Naive B cell (primary cell): ENCODE measurements at places on chromosomes 7 and 10. TPM values are rescaled to one million over a fixed set of nuclear protein-coding genes. Genes with fewer than 3 reads are reported as not detected.

CALHM3 gene
- polyA plus RNA-seq: not detected

CRHR2 gene
- polyA plus RNA-seq: not detected

ACBD7 gene
- not detected for polyA plus RNA-seq

IFIT1 gene
- 3.8 TPM for polyA plus RNA-seq

FLNC gene
- not detected for polyA plus RNA-seq

CPVL gene
- 5.5 TPM for polyA plus RNA-seq

TMEM213 gene
- not detected for polyA plus RNA-seq

GPC2 gene
- polyA plus RNA-seq: 0.18 TPM

PTPRZ1 gene
- not detected for polyA plus RNA-seq

WBP1L gene
- polyA plus RNA-seq: 33.6 TPM

SLC25A40 gene
- 16.7 TPM for polyA plus RNA-seq

GPER1 gene
- polyA plus RNA-seq: not detected

BICC1 gene
- polyA plus RNA-seq: not detected

CALHM2 gene
- 0.40 TPM for polyA plus RNA-seq

HTR7 gene
- not detected for polyA plus RNA-seq

C10orf120 gene
- polyA plus RNA-seq: not detected

FGFBP3 gene
- polyA plus RNA-seq: 1.4 TPM

LIPK gene
- polyA plus RNA-seq: not detected

GPR85 gene
- not detected for polyA plus RNA-seq

ZNF680 gene
- polyA plus RNA-seq: 13.9 TPM

C10orf67 gene
- polyA plus RNA-seq: not detected

DLX6 gene
- polyA plus RNA-seq: not detected

IRF5 gene
- polyA plus RNA-seq: 60.2 TPM

ZPBP gene
- polyA plus RNA-seq: not detected

CPN1 gene
- not detected for polyA plus RNA-seq

TET1 gene
- polyA plus RNA-seq: 0.58 TPM

GPR26 gene
- polyA plus RNA-seq: not detected

AKR1E2 gene
- polyA plus RNA-seq: not detected

PAPOLB gene
- polyA plus RNA-seq: not detected

KBTBD2 gene
- polyA plus RNA-seq: 84.1 TPM

KIAA1549 gene
- not detected for polyA plus RNA-seq

TAS2R5 gene
- 0.36 TPM for polyA plus RNA-seq

ADAM22 gene
- 0.79 TPM for polyA plus RNA-seq

CEP55 gene
- polyA plus RNA-seq: 0.21 TPM

NPTX2 gene
- not detected for polyA plus RNA-seq

AOC1 gene
- not detected for polyA plus RNA-seq

PPP1R3C gene
- polyA plus RNA-seq: not detected

ERVW-1 gene
- not detected for polyA plus RNA-seq
